ENCODE measurements at places on chromosomes 16 and 17.
A peak's percentile ranks its signal among the peaks of the same experiment; 100 is the strongest.

GRCh38 chr17:68535922-68536321 lies 23.7 kb downstream of the PRKAR1A start:
- no peak for DNase-seq

- no peak for DNase-seq
Observed at GRCh38 chr17:40171750-40172149, 5.5 kb upstream of the RAPGEFL1 start.

DNA sequence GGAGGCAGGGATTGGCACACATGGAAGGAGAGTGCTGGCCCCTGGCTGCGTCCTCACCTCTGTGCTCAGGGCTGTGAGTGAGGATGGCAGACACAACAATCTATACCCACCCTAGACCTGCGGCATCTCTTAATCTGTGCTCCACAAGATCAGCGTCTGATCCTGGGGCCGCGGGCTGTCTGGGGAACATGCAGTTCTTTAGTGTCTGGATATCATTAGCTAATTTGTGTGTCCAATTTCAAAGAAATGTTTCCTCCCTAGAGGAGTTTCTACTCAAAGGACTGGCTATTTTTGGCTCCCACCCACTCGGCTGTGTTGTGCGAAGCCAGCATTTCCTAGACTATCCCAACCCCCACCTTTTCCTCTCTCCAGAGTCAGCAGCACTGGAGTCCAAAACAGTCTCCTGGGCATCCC lies 93.8 kb downstream of the GRIN2A start:
- no peak for DNase-seq

- peak; percentile 92 for DNase-seq
Observed at GRCh38 chr16:70715055-70715858, 29.4 kb upstream of the MTSS2 start.

GRCh38 chr17:5260542-5260941 lies 21.5 kb upstream of the RABEP1 start:
- no peak for DNase-seq

GRCh38 chr16:56068816-56069215 lies 122.5 kb upstream of the GNAO1 start:
- DNase-seq, result no peak

DNA sequence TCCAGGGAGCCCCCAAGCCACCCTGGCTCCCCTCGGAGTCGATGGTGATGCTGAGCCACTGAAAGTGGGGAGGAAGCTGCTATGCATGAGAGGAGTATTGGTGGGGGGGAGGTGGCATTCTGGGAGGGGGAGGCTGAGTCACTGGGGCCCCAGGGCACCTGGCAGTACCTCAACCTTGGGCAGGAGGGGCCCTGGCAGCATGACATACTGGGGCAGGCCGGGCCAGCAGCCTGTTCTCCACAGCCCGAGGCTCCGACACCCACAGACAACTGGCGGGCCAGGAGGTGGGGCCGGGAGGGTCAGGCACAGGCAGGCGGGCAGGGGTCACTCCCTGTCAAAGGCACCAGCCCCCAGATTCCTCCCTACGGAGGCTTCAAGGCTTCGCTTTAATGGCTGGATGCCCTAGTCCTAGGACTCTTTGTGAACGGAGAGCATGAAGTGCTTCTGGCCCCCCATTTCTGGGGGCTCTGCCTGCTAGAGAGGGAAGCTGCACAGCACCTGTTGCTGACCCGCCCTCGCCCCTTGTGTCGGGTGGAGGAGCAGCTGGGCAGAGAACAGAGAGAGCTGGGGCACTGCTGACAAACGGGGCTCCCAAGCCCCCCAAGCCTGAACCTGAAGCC lies 928 bp downstream of the CASKIN2 start:
- no peak for DNase-seq

GRCh38 chr17:59046192-59046591 lies 60.5 kb downstream of the TRIM37 start:
- peak; percentile 33 for DNase-seq

- DNase-seq, result no peak
Observed at GRCh38 chr17:44848961-44849489, 1.3 kb downstream of the HIGD1B start.

- DNase-seq, result no peak
Observed at GRCh38 chr17:79429864-79430494, 180.9 kb downstream of the RBFOX3 start.

Measured in AG04450 (cell line).